ENCODE measurements at places on chromosomes 2 and 18. TPM values are rescaled to one million over a fixed set of nuclear protein-coding genes. Genes with fewer than 3 reads are reported as not detected.

DNA sequence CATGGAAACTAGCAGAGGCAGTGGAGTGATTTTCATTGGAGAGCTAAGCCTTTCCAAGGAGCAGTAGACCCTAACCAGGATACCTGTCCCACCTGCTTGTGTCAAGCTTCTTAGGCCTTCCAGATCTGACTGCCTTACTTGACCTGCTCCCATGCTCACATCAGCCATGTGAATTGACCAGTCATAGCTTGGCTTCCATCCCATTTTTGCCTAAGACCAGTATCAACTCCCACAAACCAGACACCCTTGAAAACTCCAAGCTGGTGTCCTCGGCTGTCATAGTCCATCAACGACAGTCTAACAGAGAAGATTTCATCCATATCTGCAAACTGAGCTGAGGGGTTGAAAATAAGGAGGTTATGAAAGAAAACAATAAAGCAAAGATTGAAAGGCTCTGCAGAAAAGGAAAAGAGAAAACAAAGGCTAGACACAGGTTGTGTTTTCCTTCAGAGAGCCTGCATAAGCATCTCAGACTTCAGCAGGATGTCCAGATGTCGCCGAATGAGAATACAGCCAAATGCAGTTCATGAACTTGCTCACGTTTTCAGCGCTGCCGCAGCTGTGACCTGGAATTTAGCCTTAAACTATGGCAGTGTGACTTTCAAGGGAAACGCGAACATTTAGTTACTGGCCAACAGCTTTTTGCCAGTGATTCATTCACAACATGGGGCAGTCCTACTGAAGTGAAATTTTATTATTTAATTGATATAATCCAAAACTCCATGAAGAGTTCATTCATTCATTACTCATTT, 868.1 kb upstream of the ID2 start:
- DNase-seq = no peak

DNA sequence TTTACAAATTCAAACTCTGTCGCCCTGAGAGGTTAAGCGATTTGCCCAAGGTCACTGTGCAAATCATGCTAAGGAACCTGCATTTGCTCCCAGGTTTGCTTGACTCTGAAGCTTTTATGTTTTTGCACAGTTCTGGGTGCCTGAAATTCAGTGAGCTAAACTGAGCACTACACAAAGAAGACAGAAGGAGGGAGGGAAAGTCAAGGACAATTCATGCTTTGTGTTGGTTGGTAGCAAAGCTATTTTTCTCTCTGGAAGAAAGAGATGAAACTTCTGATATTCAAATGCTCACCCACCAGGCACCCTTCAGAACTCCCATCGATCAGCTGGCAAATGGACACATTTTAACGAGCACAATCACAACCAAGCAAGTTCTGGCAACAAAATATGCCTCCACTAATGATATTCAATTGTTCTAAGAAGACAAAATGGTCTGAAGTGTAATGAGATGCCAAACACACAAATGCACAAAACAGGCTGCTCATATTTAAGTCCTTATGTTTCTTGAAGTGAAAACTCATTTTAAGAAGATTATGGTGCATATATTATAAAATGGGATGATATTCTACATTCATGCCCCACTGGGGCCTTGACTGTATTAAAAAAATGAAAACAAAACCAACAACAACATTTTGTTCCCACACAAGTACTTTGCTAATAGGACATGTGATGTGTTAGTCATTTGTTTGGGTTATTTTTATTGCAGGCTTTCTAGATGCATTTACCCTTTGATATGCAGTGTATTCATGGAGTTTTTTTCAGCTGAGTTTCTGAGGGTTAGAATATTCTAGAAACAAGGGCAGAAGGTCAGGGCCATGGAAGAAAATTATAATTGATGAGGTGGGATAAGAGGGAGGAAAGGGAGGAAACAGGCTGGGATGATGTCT, 445.6 kb upstream of the CELF4 start:
- DNase-seq = no peak

- no peak for DNase-seq
Observed at GRCh38 chr18:3648641-3649040, 198.7 kb downstream of the TGIF1 start.

GRCh38 chr2:230875347-230876315, 10.9 kb downstream of the ITM2C start:
- no peak for DNase-seq

Gene NCKAP5
- 0.05 TPM for total RNA-seq

- no peak for DNase-seq
Observed at GRCh38 chr2:224971214-224971613, 71.1 kb downstream of the DOCK10 start.

DNA sequence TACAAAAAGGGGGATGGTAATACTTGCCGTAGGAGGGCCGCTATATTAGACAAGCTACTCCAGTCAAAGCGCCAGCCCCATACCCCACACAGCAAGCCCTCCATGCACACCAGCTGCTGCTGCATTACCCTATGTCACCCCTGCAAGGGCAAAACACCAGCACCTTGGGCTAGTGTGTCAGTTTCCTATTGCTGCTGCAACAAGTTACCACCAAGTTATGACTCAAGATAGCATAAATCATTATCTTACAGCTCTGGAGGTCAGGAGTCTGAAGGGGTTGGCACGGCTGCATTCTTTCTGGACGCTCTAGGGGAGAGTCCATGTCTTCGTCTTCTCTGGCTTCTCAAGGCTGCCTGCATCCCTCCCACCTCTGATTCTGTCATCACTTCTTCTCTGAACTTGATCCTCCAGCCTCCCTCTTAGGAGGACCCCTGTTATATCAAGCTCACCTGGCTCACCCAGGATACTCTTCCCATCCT, 88.6 kb upstream of the ACAA2 start:
- DNase-seq = no peak

GRCh38 chr18:48409591-48410094, 460 bp upstream of the ZBTB7C start:
- no peak for DNase-seq

Gene ALPP
- total RNA-seq = not detected

Gene CD226
- 1.0 TPM for total RNA-seq

Gene LINC00305
- total RNA-seq = not detected
